ENCODE measurements at places on chromosomes 6 and 20. TPM values are rescaled to one million over a fixed set of nuclear protein-coding genes. Genes with fewer than 3 reads are reported as not detected.

DPPA5 gene
- polyA plus RNA-seq, result not detected

CLDN20 gene
- 0.05 TPM for polyA plus RNA-seq

GUCA1A gene
- polyA plus RNA-seq, result not detected

MUC22 gene
- 0.04 TPM for polyA plus RNA-seq

RNF217 gene
- 7.6 TPM for polyA plus RNA-seq

FAM184A gene
- 0.48 TPM for polyA plus RNA-seq

FERMT1 gene
- polyA plus RNA-seq, result 0.04 TPM

SUMO4 gene
- polyA plus RNA-seq, result not detected

SLC44A4 gene
- polyA plus RNA-seq, result 0.08 TPM

MICAL1 gene
- 9.3 TPM for polyA plus RNA-seq

POPDC3 gene
- polyA plus RNA-seq, result 271 TPM

- no peak for DNase-seq
These were observed 356.8 kb upstream of the ARID1B start for GRCh38 chr6:156420172-156420993.

- no peak for DNase-seq
These were observed 27.0 kb downstream of the STK4 start for GRCh38 chr20:44993343-44993742.

GRCh38 chr6:46556053-46556452 is 64.8 kb upstream of the RCAN2 start:
- DNase-seq, result no peak

- no peak for DNase-seq
These were observed 4.9 kb downstream of the PKIG start for GRCh38 chr20:44587035-44587980.

DNA sequence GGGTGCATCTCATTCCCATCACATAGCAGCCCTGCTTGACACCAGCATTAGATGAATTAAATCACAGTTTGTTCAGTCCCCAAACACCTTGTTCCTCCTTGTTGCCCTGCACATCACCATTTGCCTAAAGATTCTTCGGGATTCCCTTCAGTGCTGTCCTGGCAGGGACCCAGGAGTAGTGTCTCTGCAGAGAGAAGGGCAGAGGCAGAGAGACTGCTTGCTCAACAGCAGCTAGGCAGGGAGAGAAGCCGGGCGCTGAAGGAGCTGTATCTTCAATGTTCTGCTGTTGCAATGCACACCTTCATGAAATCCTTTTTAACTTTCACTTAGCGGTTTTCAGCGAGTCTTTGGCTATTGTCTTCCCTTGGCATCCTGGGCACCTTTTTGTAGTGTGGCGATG is 362.9 kb downstream of the FARS2 start:
- no peak for DNase-seq

DNA sequence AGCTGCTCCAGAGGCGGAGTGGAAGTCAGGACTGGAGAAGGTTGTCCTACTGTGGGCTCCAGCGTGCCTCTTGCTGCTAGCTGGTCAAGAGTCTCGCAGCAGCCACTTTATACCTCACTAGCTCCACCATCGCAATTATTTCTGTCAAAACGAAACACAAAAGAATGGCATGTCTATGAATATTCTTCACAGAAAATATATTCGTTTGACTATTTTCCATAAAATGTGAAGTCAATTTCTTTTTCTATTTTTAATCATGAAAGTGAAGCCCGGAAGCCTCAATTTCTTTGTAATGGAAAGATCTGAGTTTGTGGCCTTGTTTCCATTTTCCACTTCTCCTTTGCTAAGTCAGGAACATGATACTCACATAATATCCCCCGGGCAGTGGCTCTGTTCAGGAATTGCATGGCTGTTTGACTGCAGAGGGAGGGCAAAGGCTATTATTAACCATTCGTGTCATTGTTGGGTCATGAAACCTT is 51.7 kb downstream of the DTD1 start:
- DNase-seq, result no peak

DNA sequence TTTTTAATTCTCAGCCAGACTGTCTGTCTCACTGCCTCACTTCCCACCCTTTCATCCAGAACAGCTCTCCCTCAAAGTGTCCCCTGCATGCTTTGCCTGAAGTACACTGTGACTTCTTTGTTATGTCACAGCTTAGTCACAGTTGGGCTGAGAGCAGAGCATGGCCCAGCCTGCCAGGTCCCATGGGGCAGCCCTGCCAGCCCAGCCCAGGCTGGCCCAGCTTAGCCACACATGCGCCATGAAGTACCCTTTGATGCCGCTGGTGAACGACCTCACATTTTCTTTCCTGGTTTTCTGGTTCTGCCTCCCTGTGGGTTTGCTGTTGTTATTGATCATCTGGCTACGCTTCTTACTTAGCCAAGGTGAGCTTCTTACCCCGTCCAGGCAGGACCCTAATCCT is at the start of gene ADIG:
Gene ADIG, plus strand, starts transcription at position 185 of the 400 bp plus-strand sequence. Its CDS starts 54 bp downstream, at position 239.
- DNase-seq, result peak; percentile 21

DNA sequence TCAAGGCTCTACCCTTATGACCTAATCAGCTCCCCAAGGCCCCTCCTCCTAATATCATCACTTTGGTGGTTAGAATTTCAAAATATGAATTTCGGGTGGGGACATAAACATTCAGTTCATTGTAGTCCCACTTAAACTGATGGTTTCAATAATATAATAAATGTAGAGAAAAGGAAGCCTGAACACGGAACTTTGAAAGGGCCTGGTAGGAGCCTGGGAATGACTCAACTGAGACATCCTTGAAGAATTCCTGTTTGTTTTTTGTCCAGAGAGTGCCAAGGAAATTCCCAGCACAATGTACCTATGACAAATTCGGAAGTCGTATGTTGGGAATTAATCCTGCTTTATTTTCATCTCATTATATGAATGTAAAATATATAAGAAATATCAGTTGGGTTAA is 457.9 kb downstream of the PLCB1 start:
- no peak for DNase-seq

DNA sequence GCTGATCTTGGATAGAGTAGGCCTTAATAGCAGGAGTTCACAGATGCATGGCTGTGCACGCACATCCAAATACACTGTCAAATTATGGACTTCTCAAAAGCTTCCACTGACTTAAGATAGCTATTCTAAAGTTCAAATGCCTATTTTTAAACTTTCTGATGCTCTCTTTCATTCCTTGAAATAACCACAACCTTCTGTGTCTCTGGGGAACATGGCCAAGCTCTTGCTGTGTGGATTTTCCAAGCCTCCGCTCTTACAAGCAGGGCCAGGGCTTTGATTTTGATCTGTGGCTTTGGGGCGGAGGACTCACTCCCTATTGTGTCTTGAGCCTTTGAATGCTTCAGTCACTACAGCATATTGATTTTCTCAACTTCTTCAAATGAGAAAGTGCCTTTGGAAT is 35.7 kb upstream of the SNRPB2 start:
- no peak for DNase-seq

GRCh38 chr20:51374456-51374830 is 168.1 kb downstream of the NFATC2 start:
- DNase-seq, result no peak

DNA sequence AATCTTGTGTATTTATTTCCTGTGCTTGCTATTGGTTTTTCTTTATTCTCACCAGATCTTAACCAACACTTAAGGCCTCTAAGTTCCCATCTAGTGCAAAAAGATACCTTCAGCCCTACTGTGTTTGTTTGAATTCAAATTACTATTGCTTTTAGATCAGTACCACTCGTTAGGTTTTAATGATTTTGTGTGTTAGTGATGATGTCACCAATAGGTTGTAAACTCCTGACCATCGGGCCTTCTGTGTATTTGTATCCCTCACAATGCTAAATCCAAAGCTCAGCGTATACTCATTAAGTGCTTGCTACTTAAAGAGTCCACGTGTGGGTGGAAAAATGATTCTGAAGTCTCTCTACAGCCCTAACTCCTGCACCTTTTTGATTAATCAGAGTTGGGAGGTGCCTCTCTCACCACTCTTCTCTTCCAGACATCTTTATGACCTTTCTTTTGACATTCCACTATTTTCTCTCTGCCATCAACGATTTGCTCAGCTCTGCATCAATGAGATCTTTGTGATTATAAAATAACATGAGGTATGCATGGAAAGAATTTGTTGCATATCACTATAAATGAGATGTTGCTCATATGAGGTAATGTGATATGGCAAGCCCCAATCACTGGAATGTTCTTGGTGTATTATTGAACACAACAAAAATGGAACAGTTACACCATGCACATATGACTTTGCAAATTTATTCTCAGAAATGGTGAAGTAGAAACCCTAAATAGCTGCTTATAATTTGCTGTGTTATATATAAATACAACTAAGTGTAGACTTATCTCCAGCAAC is 55.1 kb upstream of the LAMA2 start:
- DNase-seq, result no peak

- DNase-seq, result no peak
These were observed 11.1 kb downstream of the HLA-F start for GRCh38 chr6:29734046-29735018.

GRCh38 chr20:58149437-58150091 is 78.9 kb downstream of the ANKRD60 start:
- no peak for DNase-seq

GRCh38 chr20:20399531-20400500 is 31.9 kb downstream of the INSM1 start:
- DNase-seq, result no peak

- no peak for DNase-seq
These were observed 90.3 kb downstream of the SNX5 start for GRCh38 chr20:17878069-17878911.

GRCh38 chr20:2135013-2135412 is 33.4 kb downstream of the STK35 start:
- DNase-seq, result no peak

GRCh38 chr20:46324960-46325703 is 16.8 kb upstream of the CDH22 start:
- no peak for DNase-seq

- DNase-seq, result no peak
These were observed 109.5 kb upstream of the CLDN20 start for GRCh38 chr6:155154158-155154830.

DNA sequence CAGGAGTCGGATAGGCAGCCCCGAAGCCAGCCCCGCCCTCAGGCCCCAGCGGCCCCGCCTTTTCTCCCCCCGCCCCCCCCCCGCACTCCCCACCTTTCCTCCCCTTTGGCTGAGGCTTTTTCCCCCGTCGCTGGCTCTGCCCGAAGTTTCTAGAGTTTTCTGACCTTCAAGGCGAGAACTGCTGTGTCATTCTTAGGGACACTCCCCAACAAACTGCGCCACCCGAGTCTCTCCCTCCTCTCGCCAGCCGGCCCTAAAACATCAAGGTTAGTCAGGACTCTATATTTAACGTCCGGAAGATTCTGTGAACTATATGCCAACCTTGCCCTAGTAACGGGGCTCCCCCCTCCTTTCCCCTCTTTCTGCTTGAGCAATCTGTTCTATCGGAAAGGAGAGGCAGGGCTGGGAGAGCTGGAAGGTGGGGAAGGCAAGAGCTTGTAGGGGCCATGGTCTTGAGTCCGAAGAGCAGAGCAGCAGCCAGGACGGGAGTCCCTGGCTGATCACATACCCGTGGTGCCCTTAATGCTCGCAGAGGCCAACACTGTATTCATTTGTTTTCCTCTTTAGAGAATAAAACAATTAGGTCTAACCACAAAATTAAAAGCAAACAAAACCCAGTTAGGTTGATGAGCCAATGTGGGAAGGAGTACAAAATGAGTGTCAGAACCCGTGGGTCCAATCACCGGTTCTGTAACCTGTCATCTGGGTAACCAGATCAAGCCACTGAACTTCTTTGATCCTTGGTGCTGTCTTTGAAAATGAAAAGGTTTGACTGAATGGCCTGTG is 5.3 kb upstream of the HSPA1B start:
- peak; percentile 87 for DNase-seq

DNA sequence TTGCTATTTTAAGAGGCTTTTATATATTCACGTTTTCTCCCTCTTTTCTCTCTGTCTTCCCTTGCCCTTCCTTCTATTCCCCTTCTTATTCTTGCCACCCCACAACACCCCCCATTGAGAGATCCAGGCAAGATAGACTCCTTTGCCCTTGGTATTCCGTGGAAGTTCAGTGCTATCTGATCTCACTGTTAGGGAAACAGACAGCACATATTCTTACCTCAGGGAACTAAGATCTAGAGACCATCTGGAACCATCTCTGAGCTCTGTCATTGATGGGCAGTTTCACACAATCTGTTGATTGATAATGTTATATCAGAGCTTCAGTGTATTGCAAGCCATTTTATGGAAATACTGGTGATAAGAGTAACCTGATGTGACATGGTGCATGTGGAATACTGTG is 228.8 kb downstream of the ARID1B start:
- no peak for DNase-seq

DNA sequence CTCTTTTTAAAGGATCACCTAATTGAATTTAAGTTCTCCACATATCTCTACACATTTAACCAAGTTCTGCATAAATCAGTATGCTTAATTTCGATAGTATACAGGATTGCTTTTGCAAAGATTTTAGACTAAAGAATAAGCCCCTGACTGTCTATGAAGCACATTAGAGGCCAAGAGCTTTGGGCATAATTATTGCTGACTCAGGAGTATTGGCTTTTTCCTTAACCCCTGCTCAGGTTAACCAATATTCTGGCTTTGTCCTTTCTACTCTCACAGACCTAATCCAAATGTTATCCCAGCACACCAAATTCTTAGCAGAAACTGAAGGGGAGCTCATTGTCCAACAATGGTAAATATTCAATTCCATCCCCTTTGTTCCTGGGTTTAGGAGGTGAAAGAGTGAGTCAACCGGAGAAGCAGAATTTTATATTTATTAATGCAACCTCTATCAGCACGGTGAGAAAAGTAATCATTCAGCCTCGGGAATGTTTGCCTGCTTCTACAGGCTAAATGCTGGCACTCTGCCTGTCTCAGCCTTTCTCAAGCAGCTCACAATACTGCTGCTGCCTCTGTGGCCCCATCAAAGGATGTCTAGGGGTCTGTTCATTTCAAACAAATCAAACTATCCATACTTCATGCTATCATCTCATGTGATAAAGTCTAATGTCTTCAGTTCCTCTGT is 125.0 kb downstream of the SIM1 start:
- DNase-seq, result no peak

GRCh38 chr6:113654396-113654795 is 202.7 kb upstream of the MARCKS start:
- peak; percentile 82 for DNase-seq

- DNase-seq, result no peak
These were observed 20.4 kb upstream of the SENP6 start for GRCh38 chr6:75581231-75581630.

DNA sequence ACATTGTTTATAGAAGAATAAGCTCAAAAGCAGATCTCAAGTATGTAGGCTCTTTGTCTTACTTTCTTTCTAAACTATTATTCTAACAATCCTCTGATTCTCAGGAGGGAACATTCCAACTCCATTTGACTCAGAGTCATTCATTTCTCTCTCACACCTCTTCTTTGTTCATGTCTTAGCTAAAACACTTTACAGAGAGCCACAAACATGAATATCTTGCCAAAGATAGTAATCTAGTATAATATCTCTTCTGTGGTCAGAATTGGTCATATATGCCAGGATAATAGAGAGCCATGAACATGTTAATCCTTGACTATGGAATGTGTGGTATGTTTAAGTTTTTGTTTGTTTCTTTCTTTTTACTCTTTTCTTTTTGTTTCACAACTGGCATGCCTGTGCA is 456.0 kb upstream of the PTCHD4 start:
- no peak for DNase-seq

GRCh38 chr6:11785415-11785773 is 6.8 kb upstream of the ADTRP start:
- DNase-seq, result no peak
